ENCODE measurements at places on chromosomes 6 and 20.

DNA sequence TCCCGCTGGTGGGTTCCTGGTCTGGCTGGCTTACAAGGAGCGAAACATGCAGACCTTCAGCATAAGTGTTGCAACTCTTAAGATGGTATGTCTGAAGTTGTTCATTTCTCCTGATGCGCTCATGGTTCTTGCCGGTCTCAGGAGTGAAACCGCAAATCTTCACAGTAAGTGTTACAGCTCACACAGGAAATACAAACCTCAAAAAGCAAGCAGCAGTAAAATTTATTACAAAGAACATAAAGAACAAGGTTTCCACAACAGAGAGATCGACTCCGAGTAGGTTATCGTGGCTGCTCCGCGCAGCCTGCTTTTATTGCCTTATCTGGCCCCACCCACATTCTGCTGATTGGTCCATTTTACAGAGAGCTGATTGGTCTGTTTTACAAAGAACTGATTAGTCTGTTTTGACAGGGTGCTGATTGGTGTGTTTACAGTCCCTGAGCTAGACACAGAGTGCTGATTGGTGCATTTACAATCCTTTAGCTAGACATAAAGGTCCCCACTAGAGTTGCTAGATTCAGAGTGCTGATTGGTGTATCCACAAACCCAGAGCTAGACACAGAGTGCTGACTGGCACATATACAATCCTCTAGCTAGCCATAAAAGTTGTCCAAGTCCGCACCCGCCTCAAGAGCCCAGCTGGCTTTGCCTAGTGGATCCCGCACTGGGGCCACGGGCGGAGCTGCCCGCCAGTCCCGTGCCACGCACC is 39.2 kb downstream of the TRIM27 start:
- DNase-seq = no peak

DNA sequence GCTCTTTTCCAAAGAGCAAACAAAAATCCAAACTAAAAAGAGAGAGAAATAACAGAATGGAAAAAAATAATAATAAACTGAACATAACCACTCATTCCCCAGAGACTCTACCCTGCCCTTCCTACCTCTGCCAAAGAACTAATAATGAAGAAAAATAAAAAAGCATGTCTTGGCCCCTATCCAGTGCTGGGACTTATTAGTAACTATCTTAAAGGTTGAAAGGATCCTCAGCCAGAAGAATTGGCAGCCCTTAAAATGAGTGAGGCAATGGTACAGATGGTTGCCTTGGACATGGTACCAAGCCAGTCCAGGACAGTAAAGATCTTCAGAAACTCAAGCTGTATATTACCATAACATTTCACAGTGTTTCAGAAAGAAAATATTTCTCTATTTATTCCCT is 279.3 kb downstream of the HACE1 start:
- DNase-seq = peak; percentile 62

DNA sequence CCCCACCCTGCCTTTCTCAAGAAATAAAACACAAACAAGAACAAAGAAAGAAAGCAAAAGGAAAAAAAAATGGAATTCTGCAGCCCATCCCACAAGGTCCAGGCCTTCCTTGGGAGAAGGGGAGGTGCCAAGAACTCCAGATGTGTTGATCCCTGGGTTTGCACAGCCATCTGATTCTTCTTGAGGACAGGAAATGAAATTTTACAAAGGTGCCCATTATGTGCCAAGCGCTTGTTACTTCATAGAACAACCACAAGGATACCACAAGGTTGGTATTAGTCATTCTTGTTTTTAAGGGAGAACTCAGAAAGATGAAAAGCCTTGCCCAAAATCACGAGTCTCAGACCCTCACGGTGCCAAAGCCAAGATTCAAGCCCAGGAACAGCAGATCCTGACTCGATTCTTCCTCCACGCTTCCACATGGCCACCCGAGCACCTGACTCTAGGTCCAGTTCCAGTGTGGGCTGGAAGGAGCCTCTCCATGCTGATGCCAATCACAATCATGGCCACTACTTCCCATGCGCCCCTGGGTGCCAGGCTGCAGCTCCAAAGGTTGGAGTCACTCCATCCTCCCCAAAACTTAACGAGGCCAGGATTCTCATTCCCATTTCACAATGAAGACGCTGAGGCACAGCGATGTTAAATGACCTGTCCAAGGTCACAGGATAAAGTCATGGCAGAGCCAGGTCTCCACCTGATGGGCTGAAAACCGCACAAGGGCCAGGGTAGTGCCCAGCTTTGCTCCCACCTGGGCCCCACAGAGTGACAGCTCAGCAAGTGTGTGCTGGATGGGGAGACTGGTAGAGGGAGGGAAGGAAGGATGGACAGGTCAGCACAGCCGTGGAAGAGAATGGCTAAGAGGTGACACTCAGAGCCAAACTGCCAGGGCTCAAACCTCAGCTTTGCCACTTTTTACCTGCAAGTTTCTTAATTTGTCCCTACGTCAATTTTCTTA is 66.7 kb upstream of the TOP1 start:
- no peak for DNase-seq

- DNase-seq = no peak
Observed at GRCh38 chr6:46850792-46851191, 57.6 kb downstream of the MEP1A start.

- DNase-seq = no peak
Observed at GRCh38 chr6:166588691-166589336, 2.3 kb upstream of the RAMACL start.

DNA sequence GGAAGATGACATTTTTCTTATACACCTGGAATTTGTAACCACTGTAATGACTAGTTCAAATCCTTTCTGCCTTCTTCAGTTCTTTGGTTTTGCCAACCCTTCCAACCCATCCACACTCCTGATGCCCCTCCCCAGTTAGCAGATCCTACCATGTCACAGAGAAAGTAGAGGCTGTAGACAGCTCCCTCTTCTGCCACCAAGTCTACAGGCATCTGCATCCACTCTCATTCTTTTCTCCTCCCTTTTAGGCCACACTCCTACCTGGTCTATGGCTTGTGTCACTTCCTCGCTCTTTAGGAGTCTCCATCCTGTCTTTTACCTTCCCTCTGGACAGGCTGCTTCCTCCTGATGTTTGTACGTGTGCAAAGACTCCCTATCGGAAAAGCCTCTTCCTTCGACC is 13.5 kb upstream of the STK38 start:
- DNase-seq = no peak

GRCh38 chr20:19473922-19474286 is 261.5 kb downstream of the SLC24A3 start:
- no peak for DNase-seq

GRCh38 chr6:35108309-35108885 is 32.7 kb downstream of the TCP11 start:
- no peak for DNase-seq

GRCh38 chr6:160418370-160418769 is 70.2 kb downstream of the SLC22A3 start:
- DNase-seq = no peak

GRCh38 chr20:18719426-18719825 is 94.2 kb upstream of the SCP2D1 start:
- DNase-seq = no peak

DNA sequence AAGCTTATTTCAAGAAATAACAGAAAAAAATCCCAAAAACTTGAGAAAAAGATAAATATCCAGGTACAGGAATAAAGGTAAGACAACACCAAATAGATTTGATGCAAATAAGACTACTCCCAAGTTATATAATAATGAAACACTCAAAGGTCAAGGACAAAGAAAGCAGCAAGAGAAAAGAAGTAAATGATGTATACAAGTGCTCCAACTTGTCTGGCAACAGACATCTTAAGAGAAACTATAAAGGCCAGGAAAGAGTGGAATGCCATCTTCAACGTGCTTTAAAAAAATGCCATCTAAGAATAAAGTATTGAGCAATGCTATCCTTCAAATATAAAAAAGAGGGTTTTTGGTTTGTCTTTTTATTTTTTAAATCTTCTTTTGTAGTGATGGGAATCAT is 54.2 kb downstream of the REV3L start:
- no peak for DNase-seq

GRCh38 chr6:135992739-135993138 is 141.2 kb downstream of the PDE7B start:
- no peak for DNase-seq

DNA sequence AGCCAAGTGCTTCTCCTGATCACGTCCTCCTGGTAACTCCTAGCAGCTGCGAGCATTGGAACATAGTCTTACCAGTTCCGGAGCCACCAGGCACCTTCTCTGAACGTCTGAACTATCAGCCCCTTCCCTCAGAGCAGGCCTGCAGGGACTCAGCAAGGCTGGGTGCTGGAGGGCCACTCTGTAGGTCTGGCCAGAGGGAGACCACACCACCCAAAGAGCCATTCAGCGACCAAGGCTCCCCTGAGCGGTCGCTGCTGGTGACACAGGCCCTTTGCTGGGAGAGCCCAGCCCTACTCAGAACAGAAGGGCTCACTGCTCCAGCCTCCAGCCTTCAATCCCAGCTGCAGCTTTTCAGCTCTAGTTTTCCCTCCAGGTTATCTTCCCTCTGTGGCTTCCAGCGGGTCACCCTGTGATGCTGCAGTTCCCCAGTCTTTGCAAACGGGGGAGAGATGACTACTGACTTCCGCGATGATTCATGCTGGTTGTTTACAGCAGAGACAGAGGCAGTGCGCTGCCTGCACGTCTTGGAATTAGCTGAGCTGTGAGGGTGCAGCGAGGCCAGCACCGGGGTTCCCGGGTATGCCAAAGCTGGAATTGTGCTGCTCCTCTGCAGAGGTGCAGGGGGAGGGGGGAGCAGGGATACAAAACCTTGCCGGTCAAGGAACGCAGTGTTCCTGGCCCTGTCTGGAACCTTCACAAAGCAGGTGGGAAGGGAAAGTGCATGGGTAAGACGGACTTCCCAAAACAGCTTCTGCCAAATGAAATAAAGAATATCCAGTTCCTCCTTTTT is 161.4 kb downstream of the LY86 start:
- peak; percentile 68 for DNase-seq

GRCh38 chr6:93721386-93722048 is 302.2 kb upstream of the EPHA7 start:
- DNase-seq = peak; percentile 7

DNA sequence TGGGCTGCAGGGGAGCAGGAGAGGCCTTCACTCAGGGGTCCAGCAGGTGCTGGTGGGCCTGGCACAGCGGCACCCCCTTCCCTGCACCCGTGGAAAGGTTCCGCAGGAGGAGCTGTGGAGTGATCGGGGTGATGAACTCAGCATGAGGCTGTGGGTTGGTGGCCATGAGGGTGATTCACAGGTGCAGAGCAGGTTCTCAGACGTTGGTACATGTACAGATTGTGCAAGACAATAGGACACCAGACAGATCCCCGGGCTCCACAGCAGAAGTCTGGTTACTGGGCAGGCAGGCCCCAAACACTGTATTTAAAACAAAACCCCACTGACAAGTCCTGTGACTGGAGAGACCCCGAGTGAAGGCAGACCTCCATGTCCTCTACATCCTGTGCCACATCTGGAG is 151.6 kb upstream of the CDH4 start:
- DNase-seq = no peak

GRCh38 chr20:20806121-20807095 is 94.0 kb upstream of the RALGAPA2 start:
- DNase-seq = no peak

- no peak for DNase-seq
Observed at GRCh38 chr20:19583532-19584175, 174.4 kb upstream of the RIN2 start.

DNA sequence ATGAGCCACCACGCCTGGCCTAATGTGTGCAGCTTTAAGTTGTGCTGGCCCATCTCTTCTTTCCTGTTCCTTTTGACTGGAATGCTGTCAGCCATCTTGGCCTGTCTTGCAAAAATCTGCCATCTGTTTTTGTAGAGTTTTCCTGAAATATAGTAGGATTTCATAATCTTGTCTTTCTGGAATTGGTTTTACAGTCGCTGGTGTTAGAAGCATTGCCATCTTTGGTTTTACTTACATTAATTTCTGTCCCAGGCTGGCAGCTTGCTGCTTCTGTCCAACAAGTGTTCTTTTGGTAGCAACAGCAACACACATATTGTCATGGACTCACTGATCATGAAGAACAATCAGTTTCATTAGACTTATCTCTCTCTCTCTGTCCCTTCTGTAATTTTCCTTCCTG is 29.1 kb upstream of the TULP1 start:
- no peak for DNase-seq

GRCh38 chr6:14707971-14708465 is 537.9 kb upstream of the JARID2 start:
- no peak for DNase-seq

DNA sequence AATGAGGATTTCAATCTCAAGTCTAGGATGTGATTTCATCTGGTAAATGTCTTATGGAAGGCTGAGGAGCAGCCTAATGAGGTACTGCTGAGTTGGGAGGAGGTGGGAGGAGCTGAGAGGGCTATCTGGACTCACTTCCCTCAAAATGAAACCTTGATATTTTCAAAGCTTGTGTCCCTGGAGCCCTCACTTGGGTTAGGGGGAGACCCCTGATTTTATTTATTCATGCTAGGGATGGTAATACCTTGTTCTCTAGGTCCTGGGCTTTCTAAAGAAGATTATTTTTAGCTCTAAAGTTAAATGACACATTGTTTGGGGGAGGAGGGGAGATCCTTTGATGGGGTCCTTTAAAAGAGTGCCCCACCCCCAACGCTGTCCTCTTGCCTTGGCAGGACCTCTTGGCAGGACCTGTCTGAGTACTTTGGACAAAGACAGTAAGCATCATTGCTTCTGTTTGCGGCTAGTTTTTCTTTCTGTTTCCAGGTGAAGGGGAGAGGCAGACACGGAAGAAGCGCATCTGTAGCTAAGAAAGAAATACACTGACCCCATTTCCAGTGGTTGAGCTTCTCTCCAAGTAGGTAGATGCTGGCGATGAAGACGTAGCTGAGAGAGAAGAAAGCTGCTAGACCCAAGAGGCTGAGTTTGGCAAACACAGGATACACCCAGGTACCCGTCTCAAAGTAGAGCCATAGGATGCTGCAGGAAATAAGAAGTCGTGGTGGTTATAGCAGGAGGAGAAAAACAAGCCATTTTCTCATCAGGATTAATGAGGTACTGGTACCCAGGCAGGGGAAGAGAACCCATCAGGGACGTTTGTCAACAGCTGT is 55.6 kb downstream of the ADTRP start:
- no peak for DNase-seq

DNA sequence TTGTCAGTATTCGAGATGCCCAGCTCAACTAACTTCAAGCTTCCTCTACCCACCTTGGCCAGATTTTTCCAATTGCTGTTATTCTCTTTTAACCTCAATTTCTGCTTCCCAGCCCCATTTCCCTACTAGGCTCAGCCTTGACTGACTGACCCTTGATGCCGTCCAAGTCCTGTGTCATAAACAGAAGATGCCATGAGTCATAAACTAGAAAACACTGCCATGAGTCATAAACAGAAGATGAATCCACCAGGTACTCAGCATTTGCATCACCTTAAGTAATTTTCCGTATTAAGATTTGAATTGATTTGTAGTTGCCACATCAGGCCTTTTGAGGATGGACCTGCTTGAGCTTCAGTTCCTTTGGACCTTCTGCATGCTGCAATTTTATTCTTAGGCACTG is 123.8 kb downstream of the FAM83B start:
- DNase-seq = no peak

Measured in skeletal muscle cell (primary cell).